Activated T-cell treated with anti-CD3 and anti-CD28 coated beads, Interleukin-2, amount 50 U/mL, for 72 hours (primary cell): ENCODE measurements at places on chromosomes 12 and 14.

- H3K27me3 ChIP-seq = peaks cover 26% of the 10 kb centered on the region
- H3K36me3 ChIP-seq = no peaks in the 10 kb centered on the region
- no peak overlapping the region for H3K27ac ChIP-seq
- DNase-seq = no peak
- H3K4me3 ChIP-seq = no peak overlapping the region
These were observed 266.6 kb downstream of the ADGRD1 start for GRCh38 chr12:131220331-131220685.

DNA sequence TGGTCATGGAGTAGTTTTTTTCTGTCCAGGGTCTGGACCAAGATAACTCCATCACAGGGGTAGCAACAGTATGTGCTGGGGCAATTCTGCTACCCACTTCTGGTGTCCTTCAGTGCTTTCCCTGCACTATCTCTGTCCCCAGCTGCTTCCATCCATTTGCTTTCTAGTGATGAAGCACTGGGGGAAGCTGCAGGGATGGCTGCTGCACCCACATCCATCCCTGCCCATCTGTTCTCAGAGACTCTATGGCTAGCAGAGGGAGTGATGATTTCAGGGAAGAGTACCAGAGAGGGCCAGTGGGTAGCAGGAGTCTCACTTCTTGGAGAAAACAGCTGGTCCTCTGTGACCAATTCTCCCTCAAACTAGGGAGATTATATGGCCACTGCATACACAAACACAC, 44.1 kb downstream of the ETV6 start:
- H3K27ac ChIP-seq = no peak overlapping the region
- H3K36me3 ChIP-seq = no peaks in the 10 kb centered on the region
- no peak overlapping the region for H3K4me3 ChIP-seq
- DNase-seq = no peak
- H3K4me1 ChIP-seq = peaks cover 54% of the 10 kb centered on the region

- DNase-seq = no peak
- peaks cover 43% of the 10 kb centered on the region for H3K27me3 ChIP-seq
- no peaks in the 10 kb centered on the region for H3K36me3 ChIP-seq
- H3K4me3 ChIP-seq = no peak overlapping the region
- H3K4me1 ChIP-seq = no peaks in the 10 kb centered on the region
These were observed 50.2 kb upstream of the OTX2 start for GRCh38 chr14:56860441-56860840.

DNA sequence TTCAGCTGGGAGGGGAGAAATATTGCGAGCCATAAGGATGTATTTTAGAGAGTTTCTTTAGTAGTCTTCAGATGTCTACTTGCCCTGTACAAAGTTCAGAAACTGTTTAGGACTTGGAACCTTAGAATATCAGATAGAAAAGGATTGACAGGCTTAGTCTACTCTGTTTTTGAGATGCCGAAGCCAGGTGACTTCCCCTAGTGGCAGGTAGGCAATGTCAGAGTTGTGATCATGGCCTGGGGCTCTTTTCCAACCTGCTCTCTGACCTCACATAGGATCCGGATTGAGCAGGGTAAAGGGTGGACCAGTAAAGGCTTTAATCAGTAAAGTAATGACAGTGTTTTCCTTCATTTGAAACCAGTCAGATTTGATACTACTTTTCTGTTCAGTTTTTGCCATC, 59.6 kb downstream of the PRKCH start:
- no peaks in the 10 kb centered on the region for H3K27me3 ChIP-seq
- H3K36me3 ChIP-seq = peaks cover 13% of the 10 kb centered on the region
- H3K27ac ChIP-seq = peak overlapping the region; percentile 75
- H3K4me3 ChIP-seq = peak overlapping the region; percentile 42
- DNase-seq = no peak

- H3K4me3 ChIP-seq = no peak overlapping the region
- no peak for DNase-seq
- H3K27me3 ChIP-seq = peaks cover 20% of the 10 kb centered on the region
- no peaks in the 10 kb centered on the region for H3K4me1 ChIP-seq
- no peak overlapping the region for H3K27ac ChIP-seq
These were observed 326.8 kb downstream of the PDZRN4 start for GRCh38 chr12:41514907-41515306.

- H3K4me3 ChIP-seq = peak overlapping the region; percentile 88
- peaks cover 93% of the 10 kb centered on the region for H3K4me1 ChIP-seq
These were observed 2.6 kb downstream of the GPR68 start for GRCh38 chr14:91241863-91242262.

GRCh38 chr12:5619628-5620027, 187.7 kb downstream of the NTF3 start:
- H3K36me3 ChIP-seq = no peaks in the 10 kb centered on the region
- no peak overlapping the region for H3K27ac ChIP-seq
- H3K27me3 ChIP-seq = no peaks in the 10 kb centered on the region
- no peak for DNase-seq
- H3K4me3 ChIP-seq = no peak overlapping the region

GRCh38 chr14:54775486-54776140, 127.0 kb downstream of the GCH1 start:
- H3K4me1 ChIP-seq = peaks cover 60% of the 10 kb centered on the region
- no peak for DNase-seq
- no peak overlapping the region for H3K27ac ChIP-seq
- H3K27me3 ChIP-seq = peaks cover 41% of the 10 kb centered on the region

DNA sequence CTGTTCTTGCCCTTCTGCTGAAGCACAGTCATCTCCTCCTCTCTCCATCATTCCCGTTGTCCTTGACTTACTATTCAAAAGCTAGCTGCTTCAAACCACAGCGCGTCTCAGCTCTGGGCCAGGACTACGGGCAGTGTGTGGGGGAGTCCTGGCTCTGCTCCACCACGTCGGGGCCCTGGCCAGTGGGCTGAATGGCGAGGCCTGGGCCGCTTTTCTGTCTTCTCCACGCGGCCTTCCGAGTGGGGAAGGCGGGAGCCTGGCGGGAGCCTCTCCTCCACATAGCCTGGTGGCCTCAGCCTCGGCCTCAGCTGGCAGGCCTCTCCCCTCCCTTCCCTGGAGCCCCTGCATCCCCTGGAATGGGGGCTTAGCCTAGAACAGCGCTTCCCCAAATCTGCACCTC, 16.5 kb downstream of the ANKRD9 start:
- no peaks in the 10 kb centered on the region for H3K4me1 ChIP-seq
- H3K36me3 ChIP-seq = no peaks in the 10 kb centered on the region
- no peaks in the 10 kb centered on the region for H3K27me3 ChIP-seq
- H3K4me3 ChIP-seq = no peak overlapping the region

DNA sequence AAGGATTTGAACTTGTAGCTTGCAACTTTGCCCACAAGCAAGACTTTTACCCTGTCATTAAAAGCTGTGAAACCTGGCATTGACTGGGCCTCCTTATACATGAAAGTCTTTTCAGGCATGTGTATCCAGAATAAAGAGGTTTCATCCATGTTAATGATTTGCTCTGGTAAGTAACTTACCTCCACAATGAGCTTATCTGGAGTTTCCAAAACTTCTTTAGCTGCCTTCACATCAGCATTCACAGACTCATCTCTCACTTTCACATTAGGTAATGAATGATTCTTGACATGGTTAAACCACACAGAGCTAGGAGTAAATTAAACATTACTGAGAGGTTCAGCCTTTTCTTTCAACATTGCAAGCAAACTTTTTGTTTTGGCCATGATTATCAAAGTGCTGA, 234.4 kb upstream of the CLEC14A start:
- H3K4me1 ChIP-seq = no peaks in the 10 kb centered on the region
- H3K27me3 ChIP-seq = no peaks in the 10 kb centered on the region
- H3K4me3 ChIP-seq = no peak overlapping the region
- H3K36me3 ChIP-seq = no peaks in the 10 kb centered on the region
- DNase-seq = no peak

GRCh38 chr12:12379831-12380730, 23.2 kb downstream of the BORCS5 start:
- peaks cover 76% of the 10 kb centered on the region for H3K4me1 ChIP-seq
- H3K27ac ChIP-seq = peak overlapping the region; percentile 91
- H3K27me3 ChIP-seq = no peaks in the 10 kb centered on the region
- peaks cover 29% of the 10 kb centered on the region for H3K36me3 ChIP-seq
- peak; percentile 56 for DNase-seq

DNA sequence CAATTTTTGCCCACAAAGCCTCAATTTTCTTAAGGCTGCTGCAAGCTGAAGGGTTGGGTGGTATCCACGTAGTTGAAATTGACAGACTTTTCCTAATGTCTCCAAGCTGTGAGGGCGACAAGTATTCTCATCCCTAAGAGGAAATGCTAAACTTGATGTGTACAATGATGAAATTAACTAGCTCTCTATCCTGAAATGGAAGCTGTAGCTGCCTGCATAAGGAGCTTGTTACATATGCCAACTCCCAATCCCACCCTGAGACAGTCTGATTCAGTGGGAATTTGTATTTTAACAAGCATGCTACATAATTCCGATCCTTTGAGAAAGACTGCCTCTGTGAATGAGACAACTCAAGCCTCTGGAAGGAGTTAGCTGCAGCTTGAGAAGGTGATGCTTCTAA, 45.7 kb upstream of the MDM1 start:
- no peak overlapping the region for H3K4me3 ChIP-seq
- H3K27me3 ChIP-seq = no peaks in the 10 kb centered on the region
- DNase-seq = no peak
- peaks cover 2% of the 10 kb centered on the region for H3K36me3 ChIP-seq
- H3K4me1 ChIP-seq = peaks cover 49% of the 10 kb centered on the region

DNA sequence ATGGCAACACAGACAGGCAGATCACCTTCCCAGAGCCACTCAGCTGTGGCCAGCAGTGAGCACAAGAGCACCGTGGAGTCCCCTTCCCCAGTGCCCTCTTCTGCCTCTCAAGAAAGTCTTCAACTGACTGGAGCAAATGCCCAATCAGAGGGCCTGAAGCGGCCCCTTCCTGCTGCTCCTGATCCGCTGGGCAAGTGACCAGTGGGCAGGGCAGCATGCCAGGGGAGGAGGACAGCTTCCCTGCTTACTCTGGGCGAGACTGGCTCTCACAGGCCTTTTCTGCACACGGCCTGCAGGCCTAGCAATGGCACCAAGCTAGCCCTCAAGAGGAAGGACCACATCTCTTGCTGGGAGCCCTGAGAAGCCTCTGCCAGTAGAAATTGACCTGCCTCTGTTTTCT, 890 bp downstream of the KRT71 start:
- no peaks in the 10 kb centered on the region for H3K4me1 ChIP-seq
- peaks cover 16% of the 10 kb centered on the region for H3K27me3 ChIP-seq
- H3K4me3 ChIP-seq = no peak overlapping the region

GRCh38 chr12:127153996-127154395, 1113.0 kb upstream of the TMEM132C start:
- no peaks in the 10 kb centered on the region for H3K36me3 ChIP-seq
- DNase-seq = no peak
- H3K4me1 ChIP-seq = no peaks in the 10 kb centered on the region
- H3K4me3 ChIP-seq = no peak overlapping the region
- no peaks in the 10 kb centered on the region for H3K27me3 ChIP-seq

GRCh38 chr12:22993609-22994315, 368.8 kb downstream of the ETNK1 start:
- DNase-seq = no peak
- H3K4me3 ChIP-seq = no peak overlapping the region
- no peaks in the 10 kb centered on the region for H3K27me3 ChIP-seq
- H3K36me3 ChIP-seq = no peaks in the 10 kb centered on the region
- H3K4me1 ChIP-seq = no peaks in the 10 kb centered on the region

DNA sequence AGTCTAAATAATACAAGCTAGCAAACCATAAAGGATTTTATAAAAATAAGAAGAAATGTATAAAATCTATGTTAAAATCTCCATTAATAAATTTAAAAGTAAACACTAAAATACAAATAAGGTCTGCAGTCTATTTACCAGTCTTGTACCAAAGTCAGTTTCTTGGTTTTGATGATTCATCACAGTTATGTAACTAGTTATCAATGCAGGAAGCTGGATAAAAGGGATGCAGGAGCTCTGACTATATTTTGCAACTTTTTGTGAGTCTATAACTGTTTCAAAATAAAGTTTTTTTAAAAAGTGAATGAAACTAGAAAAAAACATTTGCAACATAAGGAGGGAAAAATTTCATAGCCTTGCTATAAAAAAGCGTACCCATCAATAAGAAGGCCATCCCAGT, 151.5 kb downstream of the DERA start:
- DNase-seq = no peak
- no peak overlapping the region for H3K27ac ChIP-seq
- H3K36me3 ChIP-seq = no peaks in the 10 kb centered on the region
- no peak overlapping the region for H3K4me3 ChIP-seq
- no peaks in the 10 kb centered on the region for H3K27me3 ChIP-seq

DNA sequence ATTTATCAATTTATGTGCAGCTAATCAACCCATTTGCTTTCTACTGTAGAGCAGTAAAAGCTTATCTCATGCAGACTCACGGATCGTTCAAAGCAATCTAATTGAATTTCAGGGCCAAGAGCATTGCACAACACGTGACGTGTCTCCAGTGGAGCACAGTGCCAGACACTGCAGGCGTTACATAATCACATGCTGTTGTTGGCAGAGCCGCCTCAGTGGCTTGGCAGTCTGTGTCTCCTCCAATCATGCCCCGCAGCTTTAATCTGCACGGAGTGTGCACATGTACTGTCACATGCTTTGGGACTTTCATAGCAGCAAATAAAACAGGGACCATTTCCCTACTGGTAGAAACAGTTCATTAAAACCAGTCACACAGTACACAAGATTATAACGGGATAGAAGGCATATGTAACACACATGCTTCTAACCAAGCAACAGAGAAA, 309.3 kb downstream of the ITPR2 start:
- H3K36me3 ChIP-seq = peaks cover 18% of the 10 kb centered on the region
- H3K4me3 ChIP-seq = no peak overlapping the region
- no peaks in the 10 kb centered on the region for H3K27me3 ChIP-seq
- DNase-seq = no peak

- no peaks in the 10 kb centered on the region for H3K36me3 ChIP-seq
- no peak overlapping the region for H3K4me3 ChIP-seq
- no peak for DNase-seq
- no peaks in the 10 kb centered on the region for H3K27me3 ChIP-seq
- H3K4me1 ChIP-seq = no peaks in the 10 kb centered on the region
- H3K27ac ChIP-seq = no peak overlapping the region
These were observed 14.9 kb upstream of the CCDC60 start for GRCh38 chr12:119319638-119320037.

GRCh38 chr14:92487513-92488133, 26.0 kb upstream of the RIN3 start:
- no peaks in the 10 kb centered on the region for H3K36me3 ChIP-seq
- no peak for DNase-seq
- peaks cover 18% of the 10 kb centered on the region for H3K27me3 ChIP-seq
- H3K4me1 ChIP-seq = peaks cover 8% of the 10 kb centered on the region
- no peak overlapping the region for H3K4me3 ChIP-seq
